Neural progenitor cell (in vitro differentiated cells): ENCODE measurements at places on chromosomes 1 and 21. TPM values are rescaled to one million over a fixed set of nuclear protein-coding genes. Genes with fewer than 3 reads are reported as not detected.

- DNase-seq: no peak
Measured at GRCh38 chr21:33969581-33969980, 54.0 kb upstream of the ATP5PO start.

MTF2 gene
- total RNA-seq: 118 and 149 TPM in 2 replicates

HMGB4 gene
- total RNA-seq: not detected in 2 replicates

DNA sequence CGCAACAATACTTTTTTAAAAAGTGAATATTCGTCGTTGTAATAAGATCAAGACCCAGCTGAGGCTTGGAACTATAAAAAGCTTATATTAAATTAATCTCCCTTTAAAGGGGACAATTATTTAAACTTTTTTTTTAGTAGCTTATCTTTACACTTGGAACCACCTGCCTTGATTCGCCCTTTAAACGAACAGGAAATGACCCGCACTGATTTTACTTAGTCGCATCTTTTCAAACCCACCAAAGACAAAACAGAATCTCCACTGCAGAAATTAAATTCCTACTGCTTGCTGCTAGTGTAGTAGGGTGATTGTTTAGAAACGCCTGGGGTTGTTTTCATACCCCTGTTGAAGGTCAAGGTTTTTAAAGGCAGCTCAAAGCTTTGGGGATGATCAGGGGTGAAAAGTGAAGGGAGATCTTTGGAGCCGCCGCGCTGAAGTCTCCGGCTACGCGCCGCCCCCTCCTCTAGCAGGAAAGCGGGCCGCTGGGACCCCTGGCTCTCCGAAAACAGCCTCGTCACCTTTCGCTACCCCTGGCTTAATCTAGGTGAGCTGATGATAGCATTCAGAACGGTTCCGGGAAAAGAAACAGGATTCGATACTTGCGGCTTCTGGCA, 163.4 kb downstream of the RUNX1 start:
- DNase-seq: peak; percentile 57

DNA sequence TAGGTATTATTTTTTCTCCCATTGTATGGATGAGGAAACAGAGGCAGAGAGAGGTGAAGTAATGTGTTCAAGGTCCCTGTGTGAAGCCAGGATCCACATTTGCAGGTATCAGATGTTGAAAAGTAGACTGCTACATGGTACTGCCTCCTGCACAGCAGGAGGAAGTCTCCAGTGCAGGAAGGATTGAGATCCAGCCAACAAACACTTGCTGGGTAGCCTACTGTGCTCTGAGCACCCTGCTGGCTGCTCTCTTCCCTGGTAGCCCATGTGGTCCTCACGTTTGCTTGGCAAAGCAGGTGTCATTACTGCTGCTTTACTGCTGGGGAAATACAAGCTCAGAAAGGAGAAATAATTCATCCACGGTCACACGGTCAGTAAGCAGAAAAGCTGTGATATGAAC, 21.3 kb upstream of the GRIK3 start:
- no peak for DNase-seq

TMEM269 gene
- total RNA-seq: 0.31 and 0.47 TPM in 2 replicates

FAM110D gene
- total RNA-seq: 0.28 and 0.50 TPM in 2 replicates

DNA sequence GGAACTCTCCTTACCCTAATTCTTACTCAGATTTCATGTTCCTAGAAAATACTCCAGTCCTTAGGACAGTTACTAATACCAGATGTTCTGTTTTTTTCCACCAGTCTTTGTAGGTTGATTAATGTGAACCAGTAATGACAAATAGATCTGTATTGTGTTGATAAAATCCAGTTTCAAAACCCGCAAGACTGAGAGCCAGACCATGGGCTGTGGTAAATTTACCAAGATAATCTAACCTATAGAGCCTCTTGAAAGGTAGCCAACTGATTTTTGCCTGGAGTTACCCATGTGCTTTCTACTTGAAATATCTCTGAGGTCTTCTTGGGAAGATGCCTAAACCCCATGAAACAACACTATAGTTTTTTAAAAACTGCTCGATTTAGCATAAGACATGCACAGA, 46.5 kb upstream of the CDC7 start:
- DNase-seq: no peak

SMIM1 gene
- 9.1 TPM in 1 of 2 replicates, not detected in the other for total RNA-seq

INSRR gene
- not detected in 2 replicates for total RNA-seq

- no peak for DNase-seq
Measured at GRCh38 chr1:95889400-95889799, 655.4 kb downstream of the RWDD3 start.

- no peak for DNase-seq
Measured at GRCh38 chr1:36136535-36136934, 11.5 kb upstream of the COL8A2 start.

SPRR2F gene
- not detected in 2 replicates for total RNA-seq

OR2M4 gene
- not detected in 2 replicates for total RNA-seq

- no peak for DNase-seq
Measured at GRCh38 chr1:54805466-54805865, 4.3 kb upstream of the TTC22 start.

CCDC24 gene
- total RNA-seq: 3.3 and 13.5 TPM in 2 replicates

- no peak for DNase-seq
Measured at GRCh38 chr1:54372978-54373377, 33.2 kb downstream of the SSBP3 start.

- DNase-seq: no peak
Measured at GRCh38 chr21:32172106-32172505, 106.7 kb downstream of the MIS18A start.

EPHA8 gene
- 0.46 TPM in 1 of 2 replicates, not detected in the other for total RNA-seq

PRXL2B gene
- 10.0 and 29.6 TPM in 2 replicates for total RNA-seq

DNA sequence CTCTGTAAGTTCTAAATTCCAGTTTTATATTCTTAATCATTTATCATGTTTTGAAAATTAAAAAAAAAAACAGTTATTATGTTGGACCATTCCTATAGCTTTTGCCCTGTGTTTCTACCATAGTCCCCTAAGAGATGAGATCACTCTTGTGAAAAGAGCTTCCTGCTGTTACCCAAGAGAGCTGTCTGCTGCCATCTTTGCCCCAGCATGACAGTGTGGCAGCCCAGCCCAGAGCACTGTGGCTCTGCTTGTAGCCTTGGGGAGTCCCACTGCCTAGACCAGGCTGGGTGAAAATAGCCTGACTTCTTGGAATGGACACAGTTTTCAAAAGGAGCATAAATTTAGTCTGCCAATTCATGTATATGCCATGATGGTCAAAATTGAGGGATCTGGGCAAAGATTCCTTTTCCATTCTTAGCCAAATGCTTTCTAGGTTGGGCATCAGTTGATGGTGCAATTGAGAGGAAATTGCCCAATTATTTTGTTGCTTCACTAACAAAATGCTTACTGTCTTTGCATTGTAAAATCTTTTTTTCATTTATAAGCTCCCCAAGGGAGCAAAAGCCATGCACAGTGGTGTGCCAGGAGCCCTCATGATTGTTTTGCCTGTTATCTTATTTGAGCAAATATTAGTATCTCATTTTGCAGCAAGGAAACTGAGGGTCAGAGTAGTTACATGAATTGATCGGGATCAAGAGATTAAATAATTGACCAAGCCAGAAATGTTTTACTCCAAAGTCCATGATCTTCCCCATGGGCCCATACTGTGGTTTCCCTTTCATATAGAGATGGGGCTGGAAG, 72.8 kb downstream of the ETS2 start:
- DNase-seq: no peak

DNA sequence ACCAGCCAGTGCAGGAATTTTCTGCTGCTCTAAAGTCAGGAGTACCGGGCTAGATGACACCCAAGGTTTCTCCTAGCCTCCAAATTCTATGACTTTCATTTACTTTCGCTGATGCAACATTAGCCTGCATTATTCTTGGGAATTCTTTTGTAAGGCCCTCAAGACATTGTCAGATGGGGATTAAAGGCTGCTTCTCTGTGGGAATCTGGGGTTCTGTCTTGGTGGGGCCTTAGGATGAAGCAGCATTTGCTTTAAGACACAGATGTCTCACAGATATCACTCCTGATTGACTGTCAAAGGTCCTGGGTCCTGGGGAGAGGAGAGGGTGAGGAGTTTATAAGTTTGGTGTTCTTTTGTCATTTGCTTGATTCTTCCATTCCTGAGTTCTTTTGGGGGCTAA, 11.6 kb downstream of the PKP1 start:
- peak; percentile 66 for DNase-seq

DNA sequence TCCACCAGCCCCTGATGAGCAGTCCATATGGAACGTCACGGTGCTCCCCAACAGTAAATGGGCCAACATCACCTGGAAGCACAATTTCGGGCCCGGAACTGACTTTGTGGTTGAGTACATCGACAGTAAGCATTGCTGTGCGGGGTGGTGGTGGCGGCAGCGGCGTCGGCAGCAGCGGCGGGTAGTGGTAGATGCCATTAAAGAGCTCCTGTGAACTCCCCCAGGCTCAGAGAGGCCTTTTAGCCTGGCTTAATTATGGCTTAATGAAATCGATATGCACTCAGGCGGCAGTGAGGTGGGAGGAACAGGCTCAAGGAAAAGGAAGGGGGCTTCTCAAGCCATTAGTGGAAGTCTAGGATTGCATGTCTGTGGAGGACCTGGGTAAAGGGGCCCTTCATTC, 41.9 kb upstream of the CNTN2 start:
- no peak for DNase-seq

GRCh38 chr1:164794356-164794755, 235.4 kb downstream of the PBX1 start:
- DNase-seq: no peak
